ENCODE measurements at places on chromosomes 16 and 17. TPM values are rescaled to one million over a fixed set of nuclear protein-coding genes. Genes with fewer than 3 reads are reported as not detected.

The TMEM88 gene
- total RNA-seq, result 1.9 TPM

- H3K36me3 ChIP-seq, result no peaks in the 10 kb centered on the region
- H3K27me3 ChIP-seq, result peaks cover 7% of the 10 kb centered on the region
- DNase-seq, result no peak
- peaks cover 36% of the 10 kb centered on the region for H3K4me1 ChIP-seq
Observed at GRCh38 chr16:85134789-85135142, 22.5 kb upstream of the CIBAR2 start.

The FOXL1 gene
- total RNA-seq, result 10.1 TPM

DNA sequence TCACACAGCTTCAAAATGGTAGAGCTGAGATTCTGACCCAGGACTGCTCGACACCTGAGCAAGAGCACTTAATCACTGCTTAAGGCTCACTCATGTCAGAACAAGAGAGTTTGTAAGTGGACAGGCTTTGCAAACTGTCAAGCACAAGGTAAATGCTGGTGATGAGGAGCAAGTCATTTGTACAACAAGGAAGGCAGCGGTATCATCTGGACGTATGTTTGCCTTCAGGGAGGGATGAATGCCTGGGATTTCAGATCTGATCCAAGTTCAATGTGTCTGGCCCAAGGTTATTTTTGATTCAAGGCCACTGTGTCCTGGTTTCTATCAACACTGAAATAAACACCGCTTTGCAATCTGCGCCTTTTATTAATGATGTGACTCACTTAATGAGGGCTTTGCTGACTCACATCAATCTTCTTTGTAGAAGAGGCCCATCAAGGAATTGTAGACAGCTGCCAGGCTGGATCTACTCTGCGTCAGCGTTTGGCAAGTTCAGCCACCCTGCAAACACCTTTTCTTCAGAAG is 174.4 kb upstream of the HS3ST3A1 start:
- no peak for DNase-seq
- H3K27ac ChIP-seq, result no peak overlapping the region
- peaks cover 8% of the 10 kb centered on the region for H3K36me3 ChIP-seq

DNA sequence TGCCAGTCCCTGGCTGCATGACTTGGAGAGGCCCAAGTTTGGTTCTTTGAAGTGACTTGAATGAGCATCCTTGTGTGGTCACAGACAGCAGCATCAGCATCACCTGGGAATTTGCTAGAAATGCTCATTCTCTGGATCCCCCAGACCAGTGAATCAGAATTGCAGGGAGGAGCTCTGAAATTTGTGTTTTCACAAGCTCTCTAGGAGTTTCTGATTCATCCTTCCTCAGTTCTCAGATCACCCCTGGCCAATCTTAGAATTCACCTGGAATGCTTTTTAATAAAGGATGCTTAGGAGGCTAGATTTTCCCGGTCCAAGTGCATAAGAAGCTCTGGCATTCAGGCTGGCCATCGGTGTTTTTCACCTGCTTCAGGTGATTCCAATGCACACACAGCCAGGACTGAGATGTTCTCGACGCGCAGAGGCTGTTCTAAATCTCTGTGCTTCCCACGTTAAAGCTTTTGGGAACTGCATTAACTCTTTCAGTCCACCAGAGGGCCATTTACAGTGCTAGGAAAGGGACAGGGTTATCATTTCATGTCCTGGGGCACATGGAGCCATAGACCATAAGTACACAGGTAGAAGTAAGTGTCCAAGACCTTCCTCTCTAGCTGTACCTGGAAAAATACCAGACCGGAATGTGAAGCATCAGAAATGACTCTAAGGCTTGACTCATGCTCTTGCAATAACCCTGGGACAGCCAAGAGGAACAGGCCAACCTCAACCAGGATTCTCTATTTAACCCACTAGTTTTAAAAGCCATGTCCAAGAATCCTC is 85.7 kb upstream of the XYLT1 start:
- H3K27me3 ChIP-seq, result peaks cover 10% of the 10 kb centered on the region
- H3K27ac ChIP-seq, result no peak overlapping the region
- DNase-seq, result no peak
- H3K4me3 ChIP-seq, result no peak overlapping the region
- H3K4me1 ChIP-seq, result no peaks in the 10 kb centered on the region

DNA sequence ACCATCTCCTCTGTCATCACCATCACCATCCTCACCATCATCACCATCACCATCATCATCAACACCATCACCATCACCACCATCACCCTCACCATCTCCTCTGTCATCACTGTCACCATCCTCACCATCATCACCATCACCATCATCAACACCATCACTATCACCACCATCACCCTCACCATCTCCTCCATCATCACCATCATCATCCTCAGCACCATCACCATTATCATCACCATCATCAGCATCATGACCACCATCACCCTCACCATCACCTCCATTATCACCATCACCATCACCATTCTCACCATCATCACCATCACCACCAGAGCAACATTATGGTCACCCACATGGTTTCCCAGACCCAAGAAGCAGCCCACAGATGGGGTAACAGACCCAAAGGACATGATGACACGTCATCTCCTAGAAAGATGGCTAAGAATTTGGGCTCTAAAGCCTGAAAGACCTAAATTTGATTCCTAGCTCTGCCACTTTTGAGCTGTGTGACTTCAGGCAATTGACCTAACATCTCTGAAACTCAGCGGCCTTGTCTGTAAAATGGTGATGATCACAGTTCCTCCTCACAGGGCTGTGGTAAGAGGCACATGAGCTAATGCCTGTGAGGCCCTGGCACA is 14.6 kb downstream of the SCNN1B start:
- no peaks in the 10 kb centered on the region for H3K36me3 ChIP-seq
- DNase-seq, result peak; percentile 1
- H3K27ac ChIP-seq, result no peak overlapping the region
- no peak overlapping the region for H3K4me3 ChIP-seq
- no peaks in the 10 kb centered on the region for H3K4me1 ChIP-seq
